ENCODE measurements at places on chromosomes 3 and 15. TPM values are rescaled to one million over a fixed set of nuclear protein-coding genes. Genes with fewer than 3 reads are reported as not detected.

CCDC13 gene
- 0.87 TPM for total RNA-seq

STXBP5L gene
- total RNA-seq: not detected

SERP1 gene
- 132 TPM for total RNA-seq

MUSTN1 gene
- total RNA-seq: 5.4 TPM

GHSR gene
- total RNA-seq: not detected

GPR160 gene
- 22.3 TPM for total RNA-seq

GRCh38 chr3:184616436-184616835 is 54.9 kb downstream of the EPHB3 start:
- DNase-seq: no peak

- DNase-seq: no peak
These were observed 73.9 kb downstream of the TTBK2 start for GRCh38 chr15:42846647-42847046.

DNA sequence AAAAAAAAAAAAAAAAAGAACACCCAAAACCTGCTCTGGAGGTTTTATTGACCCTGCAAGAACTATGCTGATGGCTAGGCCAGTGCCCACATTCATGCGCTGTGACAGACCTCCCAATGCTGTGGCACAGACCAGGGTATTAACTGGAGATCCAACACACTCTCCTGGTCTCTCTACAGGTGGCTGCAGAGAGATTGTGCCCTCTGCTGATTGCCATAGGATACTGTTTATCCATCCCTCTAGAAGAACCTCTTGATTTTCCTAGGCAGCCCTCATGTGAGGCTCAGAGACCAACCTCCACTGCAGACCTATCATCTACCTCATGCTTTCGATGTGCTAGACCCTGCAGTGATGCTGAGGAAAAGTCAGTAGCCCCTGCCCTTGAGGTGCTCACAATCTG is 125.5 kb upstream of the TRIM42 start:
- no peak for DNase-seq

DNA sequence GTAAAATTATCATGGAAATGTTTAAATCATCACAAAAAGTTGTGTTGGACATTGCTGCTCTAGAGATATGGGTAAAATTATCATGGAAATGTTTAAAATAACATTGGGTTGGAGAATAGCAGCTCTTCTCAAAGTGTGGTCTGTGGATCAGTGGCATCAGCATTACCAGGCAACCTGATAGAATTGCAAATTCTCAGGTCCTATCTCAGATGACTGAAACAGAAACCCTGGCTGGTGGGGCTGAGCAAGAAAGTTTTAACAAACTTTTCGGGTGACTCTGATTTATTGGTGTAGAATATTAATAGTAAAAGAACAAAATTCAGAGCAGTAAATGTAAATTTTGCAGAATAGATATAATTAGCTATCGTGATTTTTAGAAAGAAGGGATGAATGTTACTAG is 28.9 kb downstream of the NXPE3 start:
- no peak for DNase-seq

GRCh38 chr3:181252631-181253030 is 263.1 kb upstream of the DNAJC19 start:
- no peak for DNase-seq

DNA sequence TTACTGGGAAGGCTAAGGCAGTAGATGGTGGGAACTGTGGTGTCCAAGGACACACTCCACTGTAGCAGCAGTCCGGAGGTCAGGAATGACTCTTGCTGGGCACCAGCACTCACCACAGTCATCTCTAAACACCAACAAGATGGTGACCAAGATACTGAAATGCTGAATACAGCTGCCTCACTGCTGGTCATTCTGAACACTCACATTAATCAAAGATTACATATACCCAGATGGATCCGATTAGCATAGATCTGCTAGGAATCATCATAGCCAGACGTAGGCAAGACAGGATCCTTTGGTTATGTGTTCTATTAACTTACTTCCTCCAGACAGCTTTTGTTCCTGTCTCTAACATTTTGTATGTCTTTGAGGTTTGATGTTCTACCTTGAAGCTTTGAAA is 134.9 kb upstream of the BFSP2 start:
- no peak for DNase-seq

GRCh38 chr15:94066046-94066445 is 165.3 kb upstream of the MCTP2 start:
- no peak for DNase-seq

GRCh38 chr3:128060473-128061381 is 8.5 kb downstream of the SEC61A1 start:
- DNase-seq: no peak

GRCh38 chr3:72727172-72727571 is 121.1 kb downstream of the SHQ1 start:
- no peak for DNase-seq

DNA sequence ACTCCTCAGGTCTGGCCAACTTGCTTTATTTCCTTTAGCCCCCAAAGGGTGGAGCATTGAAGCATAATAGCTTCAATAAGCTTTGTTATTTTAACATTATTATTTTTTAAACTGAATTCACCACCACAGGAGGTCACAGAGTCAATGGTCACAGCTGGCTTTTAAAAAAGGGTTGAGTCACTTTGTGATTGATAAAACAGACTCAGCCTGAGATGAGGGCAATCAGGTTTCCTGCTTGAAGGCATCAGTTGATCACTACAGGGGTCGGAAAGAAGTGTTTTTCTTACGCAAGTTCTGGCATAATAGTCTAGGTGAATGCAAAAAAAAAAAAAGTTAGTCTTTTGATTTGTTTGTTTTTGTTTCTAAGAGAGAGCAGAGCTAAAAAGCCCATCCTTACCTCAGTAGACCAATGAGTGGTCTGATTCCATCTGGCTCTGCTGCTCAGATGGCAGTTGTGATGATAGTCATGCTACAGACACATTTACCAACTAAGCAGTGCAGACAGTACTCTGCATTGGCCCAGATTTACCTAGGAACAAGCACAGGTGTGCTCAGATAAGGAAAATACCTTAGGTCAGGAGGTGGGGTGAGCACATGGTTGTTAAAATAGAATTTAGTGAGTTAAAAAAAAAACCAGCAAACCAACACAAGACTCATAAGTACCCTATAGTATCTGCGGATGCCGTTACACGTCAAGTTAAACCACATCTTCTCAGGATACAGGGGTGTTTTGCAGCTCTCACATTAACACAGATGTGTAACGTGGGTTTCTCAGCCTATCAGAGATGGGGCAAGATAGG is 22.6 kb downstream of the ZNF80 start:
- no peak for DNase-seq

- peak; percentile 72 for DNase-seq
These were observed 164.8 kb upstream of the BHLHE40 start for GRCh38 chr3:4814305-4814903.

- no peak for DNase-seq
These were observed 66.9 kb upstream of the KLF13 start for GRCh38 chr15:31259562-31260252.

DNA sequence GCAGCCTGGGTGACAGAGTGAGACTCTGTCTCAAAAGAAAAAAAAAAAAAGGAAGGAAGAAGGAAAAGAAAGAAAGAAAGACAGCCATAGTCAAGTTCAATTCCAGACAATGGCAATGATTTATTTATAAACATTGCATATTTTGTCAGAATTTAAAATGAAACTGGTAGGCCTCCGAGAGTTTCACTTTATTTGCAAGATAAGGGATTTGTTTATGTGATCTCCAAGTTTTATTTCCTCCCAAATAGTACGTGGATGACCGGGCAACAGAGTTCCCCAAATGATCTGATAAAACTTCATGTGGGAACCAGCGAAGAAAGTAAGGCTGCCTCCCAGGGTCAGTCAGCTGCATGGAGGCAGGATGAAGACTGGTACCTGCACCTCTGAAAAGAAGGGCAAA is 28.6 kb upstream of the MOBP start:
- no peak for DNase-seq

DNA sequence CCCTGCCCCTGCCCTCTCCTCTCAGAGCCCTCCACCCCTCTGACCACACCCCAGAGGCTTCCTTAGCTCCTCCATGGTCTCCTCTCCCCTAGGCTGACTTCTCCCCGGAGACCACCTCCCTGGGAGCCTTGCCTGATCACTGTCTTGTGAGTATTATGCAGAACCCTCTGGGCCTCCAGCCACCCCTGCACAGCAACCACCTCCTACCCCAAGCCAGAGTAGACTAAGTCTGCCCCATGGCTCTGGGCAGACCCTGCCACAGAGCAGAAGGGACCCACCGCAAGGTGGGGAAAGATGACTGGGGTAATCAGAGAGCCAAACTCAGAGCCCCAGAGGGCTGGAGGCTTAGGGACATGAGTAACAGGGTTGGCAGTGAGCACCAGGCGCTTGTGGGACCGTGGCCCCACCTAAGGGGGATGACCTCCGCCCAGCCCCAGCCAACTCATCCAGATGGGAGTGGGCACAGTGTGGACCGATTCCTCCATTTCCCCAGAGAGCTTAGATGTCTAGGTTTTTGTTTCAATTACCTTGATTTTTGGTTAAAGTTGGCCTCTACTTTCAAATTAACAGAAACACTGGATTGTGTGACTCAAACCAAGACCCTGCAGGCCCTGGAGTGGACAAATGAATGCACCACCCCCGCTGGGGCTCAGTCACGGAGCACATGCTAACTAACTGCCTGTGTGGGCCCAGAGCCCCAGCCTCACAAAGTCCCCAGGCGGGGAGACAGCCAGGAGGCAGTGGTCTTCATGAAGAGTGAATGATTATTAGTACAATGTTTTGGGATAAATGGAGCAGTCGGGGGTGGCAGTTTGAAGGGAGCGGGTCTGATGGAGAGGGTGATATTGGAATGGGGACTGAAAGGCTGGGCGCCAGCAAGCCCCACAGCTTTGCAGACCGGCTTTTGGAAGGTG is 119.4 kb upstream of the PRR20G start:
- no peak for DNase-seq

DNA sequence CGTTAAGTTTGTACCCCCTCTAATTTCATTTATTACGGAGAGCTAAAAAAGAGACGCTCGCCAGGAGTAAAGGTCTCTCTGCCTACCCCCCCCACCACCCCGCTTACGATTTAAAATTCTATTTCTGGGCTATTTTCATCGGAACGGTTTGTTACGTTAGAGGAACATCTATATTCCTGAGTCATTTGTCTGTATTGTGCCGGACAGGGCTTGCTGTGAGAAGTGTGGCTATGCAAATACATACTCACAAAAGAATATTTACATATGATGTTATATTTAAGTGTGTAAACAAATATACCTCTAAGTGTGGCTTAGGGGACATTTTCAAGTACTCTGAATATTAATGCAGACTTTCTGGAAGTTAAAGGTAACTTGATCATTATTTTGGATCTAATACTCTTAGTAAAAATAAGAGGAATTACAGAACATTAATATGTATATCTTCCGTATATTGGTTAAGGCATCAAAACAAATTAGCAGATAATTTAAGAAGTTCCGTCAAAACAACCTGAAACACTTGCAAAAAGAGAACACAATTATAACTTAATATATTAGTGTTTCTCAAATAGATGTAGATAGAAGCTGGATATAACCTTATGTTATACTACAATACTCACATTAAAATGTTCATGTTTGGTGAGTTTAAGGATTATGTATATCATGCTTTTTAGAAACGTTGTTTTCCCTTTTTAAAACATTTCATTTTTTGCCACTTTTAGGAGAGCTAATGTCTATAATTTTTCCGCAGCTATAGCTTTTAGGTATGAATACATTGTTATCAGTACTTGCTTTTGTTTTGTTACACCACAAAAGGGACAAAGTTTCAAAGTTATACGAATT is 1.6 kb upstream of the SHOX2 start:
- no peak for DNase-seq

DNA sequence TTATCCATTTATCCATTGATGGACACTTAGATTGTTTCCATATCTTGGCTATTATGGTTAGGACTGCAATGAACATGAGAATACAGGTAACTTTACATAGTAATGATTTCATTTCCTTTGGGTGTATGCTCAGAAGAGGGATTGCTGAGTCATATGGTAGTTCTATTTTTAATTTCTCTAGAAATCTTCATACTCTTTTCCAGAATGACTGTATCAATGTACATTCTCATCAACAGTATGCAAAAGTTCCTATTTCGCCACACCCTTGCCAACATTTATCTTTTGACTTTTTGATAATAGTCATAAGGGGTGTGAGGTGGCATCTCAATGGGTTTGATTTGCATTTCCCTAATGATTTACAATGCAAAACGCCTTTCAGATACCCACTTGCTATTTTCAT is 6.2 kb upstream of the NIPA1 start:
- no peak for DNase-seq

DNA sequence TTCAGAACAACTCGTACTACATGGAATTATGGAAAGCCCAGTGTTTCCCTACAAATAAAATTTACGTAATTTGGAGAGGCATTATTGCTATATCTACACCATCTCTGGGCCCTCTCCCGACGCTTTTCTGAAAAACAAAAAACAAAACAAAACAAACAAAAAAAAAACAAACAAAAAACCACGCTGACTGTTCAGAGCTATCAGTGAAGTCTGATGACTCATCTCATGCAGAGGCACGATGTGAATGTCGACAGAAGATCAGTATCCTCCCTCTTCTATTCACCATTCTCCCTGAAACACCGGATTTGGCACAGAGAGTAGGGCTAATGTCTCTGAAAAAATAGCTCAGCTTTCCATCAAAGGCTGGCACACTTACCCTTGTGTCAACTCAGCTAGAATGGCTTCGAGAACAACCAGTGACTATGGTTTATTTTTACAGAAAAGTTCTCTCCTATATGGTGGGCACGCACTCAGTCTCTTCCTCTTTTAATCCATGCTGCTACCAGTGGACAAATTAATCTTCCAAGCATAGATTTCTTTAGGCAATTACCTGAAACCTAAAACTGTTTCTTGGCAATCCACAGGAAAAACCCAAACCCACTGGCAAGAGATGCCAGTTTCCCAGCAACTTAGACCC is 1.5 kb downstream of the CRBN start:
- no peak for DNase-seq

DNA sequence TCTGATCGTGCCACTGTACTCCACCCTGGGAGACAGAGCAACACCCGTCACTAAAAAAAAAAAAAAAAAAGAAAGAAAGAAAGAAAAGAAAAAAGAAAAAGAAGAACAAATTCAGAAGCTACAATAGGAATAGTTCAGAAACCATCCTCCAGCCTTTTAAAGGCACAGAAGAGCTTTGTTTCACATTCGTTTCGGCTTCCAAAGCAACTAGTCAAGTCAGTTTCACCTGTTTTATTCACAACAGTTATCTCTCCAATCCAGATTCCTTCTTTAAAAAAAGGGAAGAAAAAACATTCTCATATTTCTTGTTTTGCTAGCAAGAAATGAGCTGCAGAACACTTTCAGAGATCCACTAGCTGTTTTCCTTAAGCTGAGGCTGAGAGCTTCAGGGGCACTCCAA is 767.7 kb upstream of the CFAP20DC start:
- DNase-seq: no peak

DNA sequence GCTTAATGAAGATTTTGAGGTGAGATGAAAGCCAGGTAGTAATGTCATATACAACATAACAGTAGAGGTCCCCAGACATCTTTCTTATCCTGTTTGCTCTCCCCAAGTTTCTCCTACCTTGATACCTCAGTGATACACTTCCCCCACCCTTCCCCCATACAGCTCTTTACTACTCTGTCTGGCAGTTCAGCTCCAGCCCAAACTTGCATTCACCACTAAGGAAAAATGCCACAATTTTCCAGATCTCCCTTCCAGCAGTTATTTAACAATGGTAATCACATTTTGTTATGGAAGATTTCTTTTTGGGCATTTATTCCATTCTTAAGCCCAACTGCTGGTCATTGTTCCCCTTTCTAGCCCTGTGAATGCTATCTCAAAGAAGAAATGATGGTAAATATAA is 34.9 kb upstream of the ITGA11 start:
- DNase-seq: no peak

- no peak for DNase-seq
These were observed 72.6 kb downstream of the ZBTB20 start for GRCh38 chr3:115074502-115074901.

Data from upper lobe of right lung (tissue), 1 donor.